ENCODE measurements at places on chromosomes 2 and 18.

- DNase-seq, result no peak
These were observed 374.7 kb upstream of the FIGN start for GRCh38 chr2:164110515-164110914.

DNA sequence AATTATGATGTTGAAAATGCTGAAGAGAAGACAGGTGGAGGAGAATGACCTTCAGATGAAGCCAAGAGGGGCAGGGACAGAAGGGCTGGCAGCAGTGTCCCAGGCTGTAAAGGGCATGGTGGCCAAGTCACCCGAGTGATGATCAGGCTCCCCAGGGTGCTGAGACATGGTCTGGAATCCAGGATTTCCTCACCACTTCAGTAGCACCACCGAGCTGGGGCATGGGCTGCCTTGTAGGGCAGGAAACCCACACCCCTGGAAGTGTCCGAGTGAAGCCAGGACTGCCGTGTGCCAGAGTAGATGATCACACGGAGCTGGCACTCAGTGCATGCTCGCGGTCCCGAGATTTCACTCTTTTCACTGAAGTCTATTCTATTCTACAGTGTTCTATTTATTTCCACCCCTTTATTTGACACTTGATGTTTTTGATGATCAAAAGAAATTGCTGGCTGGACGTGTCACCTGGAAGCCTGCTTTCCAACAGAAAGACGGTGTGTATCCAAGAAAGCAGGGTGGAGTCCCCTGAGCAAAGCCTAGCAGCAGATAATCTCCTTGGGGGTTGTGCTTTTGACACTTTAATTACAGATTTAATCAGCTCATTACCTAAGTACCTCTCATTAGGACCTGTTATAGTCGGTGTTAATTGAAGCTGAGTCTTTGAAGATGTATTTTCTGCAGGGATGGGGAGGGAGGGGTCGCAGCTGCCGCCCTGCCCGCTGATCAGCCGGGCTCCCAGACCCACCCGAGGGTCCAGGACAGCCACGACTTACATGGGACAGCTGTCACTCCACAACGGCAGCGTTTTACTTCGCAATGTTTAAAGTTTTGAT is 92.3 kb downstream of the SEPTIN10 start:
- no peak for DNase-seq

DNA sequence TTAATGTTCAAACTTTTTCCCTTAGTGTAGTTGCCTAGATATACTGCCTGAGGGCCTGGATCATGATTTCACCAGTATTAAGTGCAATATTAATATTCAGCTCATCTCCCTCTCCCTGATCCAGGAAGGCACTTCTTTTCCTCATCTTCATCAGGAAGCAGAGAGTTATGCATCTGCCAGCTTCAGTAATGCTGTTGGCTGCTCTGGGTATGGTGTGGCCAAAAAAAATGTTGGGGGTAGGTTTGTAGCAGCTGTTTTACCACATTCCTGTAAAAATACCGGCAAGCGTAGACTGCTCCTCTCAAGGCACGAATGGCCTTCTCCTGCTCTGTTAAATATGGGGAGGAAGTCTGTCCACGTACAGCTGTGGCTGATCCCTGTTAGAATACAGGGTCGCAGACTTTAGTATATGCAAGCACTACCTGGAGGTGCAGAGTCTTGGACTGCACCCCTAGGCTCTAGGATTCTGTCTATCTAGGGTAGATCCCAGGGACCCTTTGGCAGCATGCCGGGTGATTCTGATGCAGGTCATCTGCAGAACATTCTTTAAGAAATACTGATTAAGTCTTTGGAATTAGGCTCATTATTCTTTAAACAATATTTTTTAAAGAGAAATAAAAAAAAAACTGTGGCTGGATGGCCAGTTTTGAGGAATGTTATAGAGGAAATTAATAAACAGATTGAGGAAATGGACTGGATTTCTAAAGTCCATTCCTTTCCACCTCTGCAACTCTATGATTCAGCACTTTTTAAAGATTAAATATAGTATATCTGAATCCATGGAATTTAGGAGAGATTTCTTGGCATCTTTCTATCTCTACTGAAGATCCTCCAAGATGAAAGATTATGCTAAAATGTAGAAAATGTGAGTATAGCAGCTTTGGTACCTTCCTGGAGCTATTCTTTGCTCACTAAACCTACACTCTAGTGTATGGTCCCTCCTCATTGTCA is 21.0 kb upstream of the GLS start:
- DNase-seq, result no peak

DNA sequence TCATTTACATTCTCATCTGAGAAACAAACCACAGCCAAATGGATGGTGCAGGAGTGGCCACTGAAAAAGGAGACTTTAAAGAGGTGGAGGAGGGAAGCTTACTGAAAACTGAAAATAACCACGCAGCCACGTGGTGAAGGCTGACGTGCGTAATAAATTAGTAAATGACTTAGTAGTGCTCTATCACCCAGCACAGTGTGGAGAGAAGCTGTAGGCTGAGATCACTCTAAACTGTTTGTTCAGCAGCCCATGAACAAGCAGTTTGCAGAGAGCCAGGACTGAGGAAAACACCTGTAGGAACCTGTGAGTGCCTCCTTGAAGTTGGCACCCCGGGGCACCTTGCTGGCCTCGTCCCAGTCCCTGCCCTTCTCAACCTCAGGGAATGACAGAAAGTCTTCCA is 193.0 kb downstream of the TXNL1 start:
- DNase-seq, result no peak

DNA sequence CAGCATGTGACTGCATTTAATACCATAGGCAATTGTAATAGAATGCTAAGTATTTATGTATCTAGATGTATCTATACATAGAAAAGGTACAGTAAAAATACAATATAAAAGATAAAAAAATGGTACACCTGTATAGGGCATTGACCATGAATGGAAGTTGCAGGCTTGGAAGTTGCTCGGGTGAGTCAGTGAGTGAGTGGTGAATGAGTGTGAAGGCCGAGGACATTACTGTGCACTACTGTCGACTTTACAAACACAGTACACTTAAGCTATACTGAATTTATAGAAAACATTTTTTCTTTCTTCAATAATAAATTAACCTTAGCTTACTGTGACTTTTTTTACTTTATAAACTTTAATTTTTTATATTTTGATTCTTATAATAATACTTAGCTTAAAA is 8.9 kb downstream of the DIS3L2 start:
- no peak for DNase-seq
